ENCODE measurements at places on chromosomes 5 and 9.

GRCh38 chr5:120586646-120587045 lies 122.5 kb downstream of the PRR16 start:
- no peak for DNase-seq

GRCh38 chr9:92963831-92964606 lies 16.7 kb downstream of the FGD3 start:
- no peak for DNase-seq

GRCh38 chr9:76926324-76926741 lies 20.4 kb upstream of the PRUNE2 start:
- DNase-seq: no peak

GRCh38 chr5:32312197-32312594 lies 543 bp downstream of the MTMR12 start:
- DNase-seq: peak; percentile 33

- no peak for DNase-seq
Observed at GRCh38 chr5:90231688-90232087, 177.9 kb downstream of the CETN3 start.

DNA sequence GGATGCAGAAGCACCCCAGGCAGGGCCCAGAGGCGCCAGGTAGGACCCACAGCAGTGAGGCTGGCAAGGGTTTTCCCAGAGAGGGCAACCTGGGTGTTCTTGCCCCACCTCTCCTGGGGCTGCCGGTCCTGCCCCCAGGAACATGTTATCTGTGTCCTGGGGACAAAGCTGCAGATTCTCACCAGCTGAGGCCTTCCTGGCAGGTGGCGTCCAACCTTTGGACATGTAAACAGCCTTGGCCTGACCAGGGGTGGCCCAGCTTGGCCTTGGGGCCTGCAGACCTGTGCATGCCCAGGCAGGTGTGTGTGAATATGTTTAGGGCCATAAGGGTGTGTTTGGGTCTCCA lies 101.8 kb upstream of the LARP1 start:
- DNase-seq: no peak

- no peak for DNase-seq
Observed at GRCh38 chr9:134992755-134993124, 75.0 kb upstream of the FCN1 start.

DNA sequence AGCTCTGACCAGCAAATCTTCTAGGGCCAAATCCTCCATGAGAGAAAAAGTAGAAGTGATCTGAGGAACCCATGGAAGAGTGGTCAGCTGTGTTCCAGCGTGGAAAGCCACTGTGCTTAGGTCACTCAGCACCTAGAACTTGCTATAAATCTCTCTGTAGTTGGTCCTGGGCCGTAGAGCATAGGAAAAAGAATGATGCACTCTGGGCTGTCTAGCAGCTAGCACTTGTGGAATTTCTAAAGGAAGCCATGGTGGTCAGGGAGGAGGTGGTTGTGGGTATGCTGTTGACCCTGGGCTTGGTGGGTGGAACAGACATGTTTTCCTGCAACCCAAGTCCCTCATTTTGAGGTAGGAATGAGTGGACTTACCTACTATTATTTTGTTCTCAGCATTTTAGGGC lies 48.1 kb downstream of the GGTA1 start:
- DNase-seq: no peak

DNA sequence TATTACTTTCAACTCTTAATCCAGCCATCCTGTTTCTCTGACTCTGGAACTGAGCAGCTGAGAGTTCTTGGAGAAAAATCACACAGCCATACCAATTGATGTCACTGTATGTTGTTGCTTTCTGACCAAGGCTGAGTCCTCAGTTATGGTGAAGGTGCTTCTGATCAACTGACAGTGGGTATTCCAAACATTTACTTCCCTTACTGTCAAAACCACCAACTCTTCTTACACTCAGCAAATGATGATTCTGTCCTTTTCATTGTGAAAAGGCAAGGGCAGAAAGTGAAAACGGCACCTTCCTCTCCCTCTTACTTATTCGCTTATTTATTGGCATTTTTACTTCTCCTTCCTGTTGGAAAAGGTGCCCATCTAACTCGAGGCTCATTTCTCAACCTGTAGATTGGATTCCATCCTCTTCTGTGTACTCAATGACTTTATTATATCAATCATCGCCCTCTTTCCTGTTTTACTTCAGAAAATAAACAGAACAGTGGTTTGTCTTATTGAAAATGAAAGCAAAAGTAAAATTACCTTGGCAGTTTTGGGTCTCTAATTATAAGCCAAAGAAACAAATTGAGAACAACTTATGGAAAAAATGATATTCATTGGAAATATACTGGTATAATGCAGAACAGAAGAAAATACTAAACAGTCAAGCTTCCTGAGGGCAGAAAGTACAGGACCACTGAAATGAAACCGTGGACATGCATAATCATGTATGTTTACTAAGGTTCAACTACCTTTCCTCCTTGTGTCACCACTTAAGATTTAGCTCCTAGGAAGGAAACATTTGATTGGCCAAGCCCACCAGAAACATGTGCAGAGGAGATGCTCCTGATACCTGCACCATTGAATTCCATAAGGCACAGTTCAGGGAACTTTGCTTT lies 104.5 kb upstream of the CHD1 start:
- no peak for DNase-seq

- no peak for DNase-seq
Observed at GRCh38 chr5:112308608-112309007, 110.5 kb downstream of the EPB41L4A start.

DNA sequence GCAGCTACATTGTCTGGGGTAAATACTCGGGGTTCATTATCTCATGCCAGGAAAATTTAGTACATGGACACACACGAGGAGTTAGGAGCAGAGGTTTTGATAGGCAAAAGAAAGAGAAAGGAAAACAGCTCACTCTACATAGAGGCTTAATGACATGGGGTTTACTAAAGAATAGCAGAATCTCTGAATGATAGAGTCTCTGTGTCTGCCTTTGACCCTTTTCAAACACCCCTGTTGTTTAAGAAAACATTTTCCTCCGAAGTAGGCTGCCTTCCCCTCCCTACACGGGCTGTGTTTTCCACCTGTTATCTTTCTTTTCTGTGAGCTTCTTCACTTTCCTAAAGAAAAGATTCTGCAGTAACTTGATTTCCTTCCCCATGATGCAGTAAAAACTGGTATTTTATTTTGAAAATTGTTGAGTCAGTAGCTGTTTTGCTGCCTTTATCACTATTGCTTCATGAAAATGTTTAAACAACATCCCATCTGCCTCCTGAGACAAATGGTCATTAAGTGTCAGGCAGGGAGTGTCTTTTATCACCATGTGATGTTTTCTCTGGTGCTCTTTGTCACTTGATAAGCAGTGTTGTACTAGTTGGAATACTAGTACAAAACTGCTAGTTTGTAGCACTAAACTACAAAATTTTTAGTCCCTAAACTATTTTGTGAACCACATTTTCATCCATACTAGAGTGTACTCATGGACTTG lies 76.6 kb downstream of the PPIC start:
- DNase-seq: no peak

DNA sequence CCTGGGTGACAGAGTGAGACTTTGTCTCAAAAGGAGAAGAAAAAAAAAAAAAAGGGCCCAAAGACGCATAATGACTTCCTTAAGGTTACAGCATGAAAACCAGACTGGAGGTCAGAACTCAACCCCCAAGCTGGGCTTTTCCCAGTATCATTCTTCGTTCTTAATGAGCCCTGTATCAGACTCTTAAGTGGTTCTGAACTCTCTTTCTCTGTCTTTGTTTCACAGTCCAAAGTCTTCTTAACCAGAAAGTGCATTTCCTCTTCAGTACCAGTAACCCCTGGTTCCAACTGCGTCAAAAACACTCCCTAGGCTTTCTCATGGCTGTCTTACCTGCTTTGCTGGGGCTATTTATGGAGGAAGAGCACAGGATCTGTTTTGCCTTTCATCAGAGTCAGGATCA lies 38.4 kb upstream of the SHB start:
- DNase-seq: no peak

- DNase-seq: no peak
Observed at GRCh38 chr9:99197124-99197630, 24.6 kb downstream of the ALG2 start.

- DNase-seq: no peak
Observed at GRCh38 chr5:175795959-175796358, 75.4 kb upstream of the CPLX2 start.

- no peak for DNase-seq
Observed at GRCh38 chr5:58800861-58801540, 218.1 kb downstream of the RAB3C start.

DNA sequence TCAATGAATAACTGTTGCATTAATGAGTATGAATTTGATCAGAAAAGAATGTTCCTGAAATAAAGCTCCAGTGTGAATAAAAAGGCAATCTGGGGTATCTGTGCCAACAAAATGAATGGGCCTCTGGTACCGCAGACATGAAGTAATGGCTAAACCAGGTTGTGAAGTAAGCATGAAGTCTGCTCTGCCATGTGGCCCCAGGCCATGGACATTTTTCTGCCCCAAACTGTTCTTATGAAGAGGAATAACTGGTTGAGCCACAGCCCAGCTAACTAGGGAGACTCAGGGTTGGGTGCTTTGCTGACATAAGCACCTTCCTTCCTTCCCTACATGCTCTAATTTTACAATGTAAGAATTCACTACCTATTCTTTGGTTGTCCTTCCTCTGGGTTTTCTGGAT lies 147.4 kb upstream of the LRRTM2 start:
- DNase-seq: no peak

DNA sequence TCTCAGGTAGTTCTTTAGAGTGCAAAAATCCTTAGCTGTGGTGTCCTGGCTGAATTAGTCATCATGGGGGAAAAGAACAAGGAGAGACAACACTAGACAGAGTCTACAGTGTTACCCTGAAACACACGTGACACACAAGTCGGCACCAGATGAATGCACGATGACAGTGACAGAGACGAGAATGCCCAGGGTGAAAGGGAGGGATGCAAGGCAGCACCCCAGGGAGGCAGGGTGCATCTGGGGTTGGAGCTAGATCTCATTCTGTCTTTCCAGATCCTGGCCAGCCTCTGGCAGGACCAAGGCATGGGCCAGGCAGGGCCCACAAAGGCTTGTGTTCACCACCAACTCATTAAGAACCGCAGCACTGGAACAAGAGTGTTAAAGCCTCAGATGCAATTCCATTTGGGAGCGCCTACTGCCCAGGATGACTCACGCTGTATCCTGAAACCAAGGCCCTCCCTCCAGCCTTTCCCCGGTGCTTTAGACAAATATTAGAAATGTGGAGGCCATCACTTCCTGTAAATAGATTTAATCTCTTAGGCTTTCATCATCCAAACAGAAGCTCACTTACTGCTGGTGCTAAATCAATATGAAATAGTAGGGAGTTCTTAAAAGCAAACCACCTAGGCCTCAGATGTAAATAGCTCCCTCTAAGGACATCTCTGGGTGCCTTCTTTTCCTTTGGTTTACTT lies 56.1 kb downstream of the IRX2 start:
- no peak for DNase-seq

DNA sequence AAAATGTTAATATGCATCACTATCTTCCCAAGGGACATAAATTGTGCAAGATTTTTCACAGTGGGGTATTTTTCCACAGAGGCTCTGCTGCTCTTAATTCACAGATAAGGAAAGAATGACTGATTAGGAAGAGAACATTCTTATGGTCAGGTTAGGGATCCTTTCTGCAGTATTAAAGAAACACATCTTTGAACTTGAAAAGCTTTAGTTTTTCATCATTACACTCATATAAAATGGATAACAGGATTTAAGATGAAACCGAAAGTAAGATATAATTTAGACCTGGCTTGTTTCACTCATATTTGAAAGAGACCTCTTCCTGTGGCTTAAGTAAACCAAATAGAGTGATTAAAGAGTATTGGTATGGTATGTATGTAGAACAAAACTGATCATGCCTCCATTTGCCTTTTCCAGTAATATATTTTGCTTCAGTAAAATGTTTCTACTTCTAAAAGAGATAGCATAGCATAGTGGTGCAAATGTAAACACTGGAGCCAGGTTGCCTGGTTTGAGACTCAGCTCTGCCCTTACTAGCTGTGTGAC lies 160.0 kb downstream of the PRR16 start:
- DNase-seq: no peak

DNA sequence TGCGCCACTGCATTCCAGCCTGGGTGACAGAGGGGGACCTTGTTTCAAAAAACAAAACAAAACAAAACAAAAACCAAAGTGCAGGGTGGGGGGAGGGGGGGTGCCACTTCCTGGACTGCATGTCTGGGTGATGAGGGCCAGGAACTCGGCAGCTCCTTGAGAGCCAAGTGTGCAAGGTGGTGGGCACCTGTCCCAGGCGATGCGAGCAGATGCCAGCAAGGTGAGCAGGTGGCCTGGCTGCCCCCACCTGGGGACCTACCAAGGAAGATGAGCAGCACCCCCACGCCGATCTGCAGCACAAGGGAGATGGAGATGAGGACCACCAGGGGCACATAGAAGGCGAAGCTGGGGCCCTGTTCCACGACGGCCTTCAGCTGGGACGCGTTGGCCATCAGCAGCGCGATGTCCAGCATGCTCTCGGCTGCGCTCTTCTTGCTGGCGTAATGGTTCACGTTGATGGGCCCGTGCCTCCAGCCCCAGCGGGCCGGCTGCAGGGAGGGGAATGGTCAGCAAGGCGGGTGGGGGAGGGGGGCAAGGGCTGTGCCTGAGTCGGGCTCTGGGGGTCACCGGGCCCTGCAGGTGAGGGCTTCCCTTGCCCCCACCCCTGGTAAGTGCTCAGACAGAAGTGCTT lies 7.8 kb downstream of the NINJ1 start:
- peak; percentile 32 for DNase-seq

DNA sequence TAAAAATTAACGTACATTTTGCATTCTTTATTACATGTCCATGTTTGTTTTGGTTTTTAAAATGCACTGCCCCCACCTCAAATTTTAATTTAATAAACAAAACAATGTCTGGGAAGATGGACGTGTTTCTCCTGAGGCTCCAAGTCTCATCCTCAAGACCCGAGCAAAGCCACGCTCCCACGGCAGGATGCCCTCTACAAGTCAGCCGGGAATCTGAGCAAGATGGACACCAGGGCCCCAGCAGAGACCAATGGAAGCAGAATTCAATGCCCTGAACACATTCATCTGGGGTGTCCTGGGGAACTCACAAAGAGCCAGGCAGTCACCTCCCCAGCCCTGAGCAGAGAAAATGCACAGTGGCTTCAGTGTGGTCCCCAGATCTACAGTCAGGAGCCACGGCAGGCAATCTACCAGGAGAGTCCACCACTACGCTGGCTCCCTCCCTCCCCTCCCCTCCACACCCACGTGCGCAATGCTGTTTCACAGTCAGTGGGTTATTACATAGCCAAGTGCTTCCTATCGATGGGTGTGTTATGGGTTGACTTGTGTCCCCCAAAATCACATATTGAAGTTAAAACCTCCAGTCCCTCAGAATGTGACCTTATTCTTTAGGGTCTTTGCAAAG lies 129.8 kb downstream of the ROR2 start:
- no peak for DNase-seq

DNA sequence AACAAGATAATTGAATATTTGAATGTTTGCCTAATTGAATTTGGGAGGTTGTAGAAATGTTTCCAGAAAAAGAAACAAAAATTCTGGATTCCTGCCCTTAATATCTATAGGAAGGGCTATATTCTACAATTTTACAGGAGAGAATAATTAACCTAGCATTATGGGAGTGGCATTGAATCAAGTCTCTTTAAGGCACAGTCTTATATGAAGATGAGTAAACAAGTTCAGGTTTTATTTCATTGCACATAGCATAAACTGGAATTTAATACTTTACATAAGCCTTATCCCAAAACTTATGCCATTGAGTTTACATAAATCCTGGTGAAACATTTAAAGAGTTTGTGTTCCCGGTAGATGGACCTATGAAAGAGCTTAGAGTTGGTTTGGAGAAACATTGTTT lies 138.1 kb upstream of the ADAMTSL1 start:
- DNase-seq: no peak

- no peak for DNase-seq
Observed at GRCh38 chr5:90015584-90016018, 394.0 kb downstream of the CETN3 start.

All from GM12891 (cell line).